H1 (cell line): ENCODE measurements at places on chromosomes 7 and 10. TPM values are rescaled to one million over a fixed set of nuclear protein-coding genes. Genes with fewer than 3 reads are reported as not detected.

The MRLN gene
- total RNA-seq, result not detected in 2 replicates

The GHRHR gene
- total RNA-seq, result 6.1 and 6.5 TPM in 2 replicates

The OR2A12 gene
- total RNA-seq, result not detected in 2 replicates

The CUZD1 gene
- 11.9 and 13.0 TPM in 2 replicates for total RNA-seq

The FAM25A gene
- total RNA-seq, result not detected in 2 replicates

The SLC35G1 gene
- 6.2 and 6.9 TPM in 2 replicates for total RNA-seq

The MYL10 gene
- 0.44 TPM in 1 of 2 replicates, not detected in the other for total RNA-seq

The SDK1 gene
- total RNA-seq, result 7.2 and 7.3 TPM in 2 replicates

The SPDYE9 gene
- total RNA-seq, result not detected in 2 replicates

The SFTPA2 gene
- not detected in 2 replicates for total RNA-seq

The PON1 gene
- not detected in 2 replicates for total RNA-seq

GRCh38 chr10:71302874-71303568, 16.0 kb upstream of the SLC29A3 start:
- H3K4me3 ChIP-seq, result no peak overlapping the region
- H3K4me1 ChIP-seq, result no peaks in the 10 kb centered on the region; the same call in 1 of the 2 replicates
- no peaks in the 10 kb centered on the region for H3K27me3 ChIP-seq
- H3K36me3 ChIP-seq, result peaks cover 9% of the 10 kb centered on the region
- H3K27ac ChIP-seq, result no peak overlapping the region

GRCh38 chr10:103192451-103193106, 493 bp downstream of the NT5C2 start:
- DNase-seq, result no peak
- H3K4me1 ChIP-seq, result peaks cover 8% of the 10 kb centered on the region
- H3K27ac ChIP-seq, result peak overlapping the region; percentile 76
- peaks cover 6% of the 10 kb centered on the region; the same call in 1 of the 2 replicates for H3K27me3 ChIP-seq
- H3K4me3 ChIP-seq, result peak overlapping the region; percentile 89

DNA sequence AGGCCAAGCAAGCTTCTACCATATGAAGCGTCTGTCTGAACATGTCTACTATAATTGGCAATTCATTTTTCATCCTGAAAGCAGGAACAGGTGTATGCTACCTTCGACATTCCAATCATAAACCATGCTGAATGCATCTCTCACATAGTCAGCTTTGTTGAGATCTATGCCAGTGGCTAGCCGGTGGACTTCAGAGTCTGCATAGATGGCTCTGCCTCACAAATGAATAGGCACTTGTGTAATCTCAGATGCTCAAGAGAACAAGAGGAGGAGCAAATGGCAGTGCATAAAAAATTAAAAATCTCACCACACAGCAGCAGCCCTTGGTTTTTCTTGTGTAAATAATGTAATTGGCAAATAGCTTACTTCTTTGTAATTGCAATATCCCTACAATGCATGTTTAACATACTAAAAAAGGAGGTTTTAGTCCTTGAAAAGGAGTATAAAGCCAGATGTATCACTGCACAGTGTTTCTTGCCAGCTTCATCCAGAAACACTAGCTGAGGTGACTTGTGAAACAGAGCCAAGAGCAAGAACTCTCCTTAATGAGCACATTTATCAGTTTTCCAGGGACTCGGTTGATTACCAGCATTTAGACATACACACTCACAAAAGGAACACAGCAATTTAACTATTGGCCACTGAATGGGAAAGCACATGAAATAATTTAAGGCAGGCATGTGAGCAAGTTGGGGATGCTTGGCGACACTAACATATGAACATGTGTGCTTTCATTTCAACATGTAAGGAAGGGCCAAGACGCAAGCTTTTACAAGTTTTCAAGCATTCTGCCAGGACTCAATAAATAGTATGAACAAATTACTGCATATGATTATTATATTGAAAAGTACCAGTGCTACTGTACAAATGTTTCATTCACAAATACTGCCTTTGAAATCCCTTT, 249.9 kb upstream of the PLXNA4 start:
- H3K27ac ChIP-seq, result no peak overlapping the region
- H3K27me3 ChIP-seq, result no peaks in the 10 kb centered on the region
- H3K4me3 ChIP-seq, result no peak overlapping the region
- H3K36me3 ChIP-seq, result no peaks in the 10 kb centered on the region
- H3K4me1 ChIP-seq, result no peaks in the 10 kb centered on the region

DNA sequence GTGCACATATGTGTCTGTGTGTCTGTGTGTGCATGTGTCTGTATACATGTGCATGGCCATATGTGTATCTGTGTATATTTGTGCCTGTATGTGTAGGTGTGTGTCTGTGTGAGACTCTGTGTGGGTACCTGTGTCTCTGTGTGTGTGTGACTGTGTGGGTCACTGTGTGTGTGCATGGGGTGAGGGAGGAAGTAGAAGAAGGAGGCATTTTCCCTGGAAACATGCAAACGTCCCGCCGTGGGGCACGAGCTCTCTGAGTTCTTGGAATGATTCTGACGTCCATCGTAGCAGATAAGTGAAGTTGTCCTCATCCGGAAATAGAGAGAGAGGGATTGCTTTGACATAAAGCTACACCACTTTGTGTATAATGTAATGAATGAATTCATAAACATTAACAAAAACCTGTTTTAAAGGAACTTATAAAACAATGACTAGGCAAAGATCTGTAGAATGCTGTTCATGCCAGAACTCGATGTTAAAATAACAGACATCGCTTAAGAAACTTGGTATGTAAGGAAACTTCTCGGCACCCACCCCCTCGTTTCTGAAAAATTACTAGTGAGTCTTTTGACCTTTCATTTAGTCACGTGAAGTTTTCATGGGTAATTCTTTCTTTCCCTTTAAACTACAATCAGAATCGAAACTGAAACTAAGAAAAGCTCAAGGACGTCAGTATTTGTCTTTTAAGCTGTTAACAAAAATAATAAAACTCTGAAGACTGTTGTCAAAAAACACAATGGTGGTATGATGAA, 43.6 kb upstream of the KLF6 start:
- no peaks in the 10 kb centered on the region for H3K27me3 ChIP-seq
- no peak for DNase-seq
- H3K36me3 ChIP-seq, result no peaks in the 10 kb centered on the region
- H3K4me1 ChIP-seq, result peaks cover 16% of the 10 kb centered on the region

- H3K4me1 ChIP-seq, result no peaks in the 10 kb centered on the region
- DNase-seq, result no peak
- no peaks in the 10 kb centered on the region for H3K27me3 ChIP-seq
- H3K27ac ChIP-seq, result no peak overlapping the region
Measured at GRCh38 chr7:22694597-22695207, 32.3 kb upstream of the IL6 start.

GRCh38 chr7:28440055-28440601, 27.8 kb downstream of the CREB5 start:
- H3K4me1 ChIP-seq, result no peaks in the 10 kb centered on the region
- H3K27ac ChIP-seq, result no peak overlapping the region
- H3K36me3 ChIP-seq, result no peaks in the 10 kb centered on the region
- DNase-seq, result no peak
- H3K4me3 ChIP-seq, result no peak overlapping the region
- no peaks in the 10 kb centered on the region for H3K27me3 ChIP-seq

- no peaks in the 10 kb centered on the region for H3K4me1 ChIP-seq
- H3K27ac ChIP-seq, result no peak overlapping the region
- DNase-seq, result no peak
- no peak overlapping the region for H3K4me3 ChIP-seq
- H3K27me3 ChIP-seq, result no peaks in the 10 kb centered on the region
Measured at GRCh38 chr7:110522061-110522760, 568.7 kb upstream of the LRRN3 start.

GRCh38 chr7:53604201-53604600, 568.8 kb downstream of the POM121L12 start:
- no peak for DNase-seq
- no peaks in the 10 kb centered on the region for H3K27me3 ChIP-seq
- no peak overlapping the region for H3K4me3 ChIP-seq
- peaks cover 4% of the 10 kb centered on the region for H3K4me1 ChIP-seq
- no peak overlapping the region for H3K27ac ChIP-seq
- H3K36me3 ChIP-seq, result no peaks in the 10 kb centered on the region

DNA sequence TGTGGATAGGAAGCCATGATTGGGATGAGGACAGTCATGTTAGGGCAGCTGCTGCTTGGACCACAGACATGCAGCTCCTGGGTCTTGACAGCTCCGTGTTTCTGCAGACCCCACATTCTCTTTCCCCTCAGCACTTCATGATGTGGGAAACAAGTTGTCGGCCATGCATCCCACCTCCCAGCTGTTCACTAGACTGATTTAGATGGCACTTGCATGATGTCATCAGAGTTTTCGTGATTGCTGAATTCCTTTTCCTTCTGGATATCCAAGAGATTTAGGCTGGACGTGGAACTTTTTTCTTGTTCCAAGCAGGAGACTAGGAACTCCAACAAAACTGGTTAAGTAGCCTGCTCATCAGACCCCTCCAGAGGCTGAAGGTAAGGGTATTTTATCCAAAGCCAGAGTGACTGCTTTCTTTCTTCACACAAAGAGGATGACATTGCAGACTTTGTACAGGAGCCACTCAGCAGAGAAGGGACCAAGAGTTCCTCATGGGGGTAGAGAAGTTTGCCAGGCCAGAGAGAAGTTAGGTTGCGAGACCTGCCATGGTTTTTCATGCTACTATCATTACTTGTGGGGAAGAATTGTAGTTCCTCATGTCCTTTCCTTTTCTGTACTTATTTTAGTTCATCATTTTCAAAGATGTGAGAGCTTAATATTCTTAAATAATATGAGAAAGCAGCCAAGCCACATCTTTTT, 117.7 kb upstream of the GJD4 start:
- no peak overlapping the region for H3K4me3 ChIP-seq
- no peak overlapping the region; the same call in 1 of the 2 replicates for H3K27ac ChIP-seq
- peaks cover 4% of the 10 kb centered on the region for H3K4me1 ChIP-seq

GRCh38 chr7:40300146-40300670, 165.4 kb downstream of the SUGCT start:
- H3K27me3 ChIP-seq, result no peaks in the 10 kb centered on the region
- peaks cover 4% of the 10 kb centered on the region; the same call in 1 of the 2 replicates for H3K4me1 ChIP-seq
- H3K36me3 ChIP-seq, result no peaks in the 10 kb centered on the region
- no peak overlapping the region for H3K4me3 ChIP-seq

- H3K27me3 ChIP-seq, result no peaks in the 10 kb centered on the region
- H3K36me3 ChIP-seq, result no peaks in the 10 kb centered on the region
- no peak overlapping the region for H3K4me3 ChIP-seq
- H3K27ac ChIP-seq, result no peak overlapping the region
Measured at GRCh38 chr10:83252596-83252995, 886.7 kb upstream of the GHITM start.

- H3K36me3 ChIP-seq, result no peaks in the 10 kb centered on the region
- H3K27ac ChIP-seq, result no peak overlapping the region
- no peak for DNase-seq
- peak overlapping the region; percentile 34 for H3K4me3 ChIP-seq
- peaks cover 78% of the 10 kb centered on the region for H3K27me3 ChIP-seq
Measured at GRCh38 chr7:132573251-132573955, 2.9 kb downstream of the PLXNA4 start.

GRCh38 chr7:152979376-152979775, 219.8 kb downstream of the ACTR3B start:
- H3K27ac ChIP-seq, result no peak overlapping the region
- no peaks in the 10 kb centered on the region for H3K36me3 ChIP-seq
- no peak for DNase-seq
- no peaks in the 10 kb centered on the region for H3K27me3 ChIP-seq

- peaks cover 2% of the 10 kb centered on the region for H3K4me1 ChIP-seq
Measured at GRCh38 chr7:94374721-94375566, 19.8 kb upstream of the COL1A2 start.

DNA sequence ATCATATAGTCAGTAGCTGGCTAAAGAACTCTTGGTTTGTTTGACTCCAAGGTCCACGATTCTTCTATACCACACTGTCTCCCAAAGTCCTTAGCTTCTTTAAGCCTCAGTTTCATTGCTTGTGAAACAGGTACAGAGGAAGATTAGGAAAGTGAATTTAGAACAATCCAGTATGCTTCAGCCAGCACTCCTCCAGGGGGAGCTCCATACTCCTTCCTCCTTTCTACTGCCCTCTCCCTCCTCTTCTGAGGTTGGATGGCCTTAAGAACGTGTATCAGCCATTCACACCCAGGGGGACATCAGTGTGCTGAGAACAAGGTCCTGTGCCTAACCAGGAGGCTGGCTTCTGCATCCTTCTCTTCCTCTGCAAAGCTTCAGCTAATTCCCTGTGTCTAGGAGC, 54.8 kb upstream of the CALD1 start:
- H3K36me3 ChIP-seq, result no peaks in the 10 kb centered on the region
- H3K27ac ChIP-seq, result no peak overlapping the region
- H3K4me1 ChIP-seq, result no peaks in the 10 kb centered on the region

DNA sequence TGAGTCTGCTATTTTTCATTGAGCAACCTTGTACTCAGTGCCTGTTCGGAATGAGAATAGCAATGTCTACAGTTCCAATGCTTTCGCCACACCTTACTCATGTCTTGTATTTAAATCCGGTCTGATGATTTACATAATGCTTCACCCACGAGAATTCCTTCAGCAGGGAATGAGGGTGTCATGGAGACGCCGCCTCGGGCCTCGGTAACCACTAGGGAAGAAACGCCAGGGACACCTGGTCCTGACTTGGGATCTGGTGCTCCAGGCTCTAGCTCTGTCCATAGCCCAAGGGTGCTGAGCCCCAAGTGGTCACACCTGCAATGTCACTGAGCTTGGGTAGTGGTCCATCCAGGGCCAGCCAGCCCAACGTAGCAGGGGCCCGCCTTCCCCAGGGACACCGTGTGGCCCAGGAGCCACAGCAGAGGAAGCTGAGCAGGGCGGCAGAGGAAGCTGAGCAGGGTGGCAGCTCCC, 37.4 kb downstream of the PRKAG2 start:
- H3K36me3 ChIP-seq, result no peaks in the 10 kb centered on the region
- H3K4me1 ChIP-seq, result peaks cover 5% of the 10 kb centered on the region; the same call in 1 of the 2 replicates
- H3K27me3 ChIP-seq, result no peaks in the 10 kb centered on the region
- H3K4me3 ChIP-seq, result no peak overlapping the region
- no peak overlapping the region for H3K27ac ChIP-seq
- no peak for DNase-seq

GRCh38 chr7:116629051-116629463, 42.9 kb upstream of the MET start:
- H3K27me3 ChIP-seq, result no peaks in the 10 kb centered on the region
- no peak overlapping the region for H3K4me3 ChIP-seq
- H3K36me3 ChIP-seq, result no peaks in the 10 kb centered on the region
- no peaks in the 10 kb centered on the region for H3K4me1 ChIP-seq
- no peak for DNase-seq
- H3K27ac ChIP-seq, result no peak overlapping the region

GRCh38 chr10:12341526-12341925, 7.8 kb upstream of the CAMK1D start:
- no peak for DNase-seq
- no peak overlapping the region for H3K4me3 ChIP-seq
- no peaks in the 10 kb centered on the region for H3K36me3 ChIP-seq
- H3K27me3 ChIP-seq, result no peaks in the 10 kb centered on the region
- no peaks in the 10 kb centered on the region for H3K4me1 ChIP-seq
